ENCODE measurements at places on chromosomes 12 and 14.
A peak's percentile ranks its signal among the peaks of the same experiment; 100 is the strongest.

DNA sequence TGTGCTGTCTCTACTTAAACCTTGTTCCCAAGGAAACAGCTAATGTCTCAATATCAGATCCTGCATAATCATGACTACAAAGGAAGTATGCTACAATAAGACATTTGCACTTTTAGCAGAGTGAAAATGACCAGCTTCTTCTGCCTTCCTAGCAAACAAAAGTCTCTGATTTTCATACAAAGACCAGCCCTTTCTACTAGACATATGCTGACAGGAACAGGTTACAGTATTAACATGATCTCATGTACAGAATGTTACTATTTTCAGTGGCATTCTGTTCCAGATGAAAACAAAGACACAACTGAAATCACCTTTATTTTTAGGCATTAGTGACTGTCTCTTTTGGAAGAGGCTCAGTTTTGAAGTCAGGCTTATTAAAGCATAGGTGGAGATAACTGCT is 228.6 kb downstream of the MED13L start:
- DNase-seq, result no peak

DNA sequence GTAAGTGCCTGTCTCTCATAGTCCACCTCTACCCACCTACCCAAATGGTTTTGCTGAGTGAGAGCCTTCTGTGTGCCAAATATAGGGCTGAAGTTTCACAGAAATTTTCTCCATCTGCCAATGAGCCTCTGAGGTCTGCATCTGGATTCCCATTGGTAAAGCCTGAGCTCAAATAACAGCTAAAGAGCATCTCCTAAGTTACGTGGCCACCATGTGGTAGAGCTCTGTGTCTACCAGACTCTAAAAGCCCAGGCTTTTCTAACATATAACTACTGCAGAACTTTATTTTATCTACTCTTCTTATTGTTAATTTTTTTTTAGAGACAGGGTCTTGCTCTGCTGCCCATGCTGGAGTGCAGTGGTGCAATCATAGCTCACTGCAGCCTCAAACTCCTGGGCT is 16.0 kb downstream of the AMDHD1 start:
- DNase-seq, result no peak

DNA sequence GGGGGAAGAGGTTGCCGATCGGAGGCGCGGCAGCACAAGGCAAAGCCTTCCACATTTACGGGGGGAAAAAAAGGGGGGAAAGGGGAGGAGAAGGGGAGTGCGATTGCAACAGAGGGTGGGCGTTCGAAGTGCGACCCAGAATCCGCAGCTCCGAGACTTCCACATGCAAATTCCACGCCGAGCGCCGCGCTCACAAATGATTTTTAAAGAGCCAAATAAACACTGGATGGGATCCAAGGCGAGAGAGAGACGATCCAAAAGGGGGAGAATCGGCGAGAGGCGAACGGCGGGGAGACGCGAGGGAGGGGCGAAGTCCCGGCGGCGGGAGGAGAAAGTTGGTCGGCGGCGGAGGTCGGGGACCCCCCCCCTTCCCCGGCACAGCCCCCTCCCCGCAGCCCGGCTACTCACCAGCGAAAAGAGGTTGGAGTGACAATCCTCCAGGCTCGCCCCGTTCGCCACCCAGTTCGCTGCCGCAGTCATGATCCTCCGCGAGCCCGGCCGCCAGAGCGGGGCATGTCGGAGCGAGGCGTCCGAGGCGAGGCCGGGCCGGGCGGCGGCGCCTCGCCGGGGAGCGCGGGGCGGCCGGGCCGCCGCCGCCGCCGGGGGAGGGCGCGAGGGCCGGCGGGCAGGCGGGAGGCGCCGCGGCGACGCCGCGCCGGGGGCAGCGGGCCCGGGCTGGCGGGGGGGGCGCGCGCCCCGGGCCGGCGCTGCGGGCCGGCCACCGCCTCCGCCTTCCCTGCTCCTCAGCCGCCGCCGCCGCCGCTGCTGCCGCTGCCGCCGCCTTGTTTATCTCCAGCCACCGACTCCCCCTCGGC is 634 bp downstream of the MED13L start:
- DNase-seq, result peak; percentile 45

- no peak for DNase-seq
These were observed 2.7 kb upstream of the CDKN1B start for GRCh38 chr12:12714276-12715021.
